Forelimb muscle (tissue), 1 donor: ENCODE measurements at places on chromosomes 1 and 21.

DNA sequence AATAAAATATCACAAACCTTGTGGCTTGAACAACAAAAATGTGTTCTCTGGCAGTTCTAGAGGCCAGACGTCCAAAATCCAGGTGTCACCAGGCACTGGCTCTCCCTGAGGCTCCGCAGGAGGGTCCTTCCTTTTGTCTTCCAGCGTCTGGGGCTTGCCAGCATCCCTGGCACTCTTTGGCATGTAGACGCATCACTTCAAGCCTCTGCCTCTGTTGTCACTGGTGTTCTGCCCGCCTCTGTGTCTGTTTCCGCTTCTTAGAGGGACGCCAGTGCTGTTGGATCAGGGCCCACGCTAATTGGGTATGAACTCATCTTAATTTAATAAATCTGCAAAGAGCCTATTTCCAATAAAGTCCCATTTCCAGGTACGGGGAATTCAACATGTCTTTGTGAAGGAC is 273.7 kb upstream of the C1orf174 start:
- DNase-seq: no peak

DNA sequence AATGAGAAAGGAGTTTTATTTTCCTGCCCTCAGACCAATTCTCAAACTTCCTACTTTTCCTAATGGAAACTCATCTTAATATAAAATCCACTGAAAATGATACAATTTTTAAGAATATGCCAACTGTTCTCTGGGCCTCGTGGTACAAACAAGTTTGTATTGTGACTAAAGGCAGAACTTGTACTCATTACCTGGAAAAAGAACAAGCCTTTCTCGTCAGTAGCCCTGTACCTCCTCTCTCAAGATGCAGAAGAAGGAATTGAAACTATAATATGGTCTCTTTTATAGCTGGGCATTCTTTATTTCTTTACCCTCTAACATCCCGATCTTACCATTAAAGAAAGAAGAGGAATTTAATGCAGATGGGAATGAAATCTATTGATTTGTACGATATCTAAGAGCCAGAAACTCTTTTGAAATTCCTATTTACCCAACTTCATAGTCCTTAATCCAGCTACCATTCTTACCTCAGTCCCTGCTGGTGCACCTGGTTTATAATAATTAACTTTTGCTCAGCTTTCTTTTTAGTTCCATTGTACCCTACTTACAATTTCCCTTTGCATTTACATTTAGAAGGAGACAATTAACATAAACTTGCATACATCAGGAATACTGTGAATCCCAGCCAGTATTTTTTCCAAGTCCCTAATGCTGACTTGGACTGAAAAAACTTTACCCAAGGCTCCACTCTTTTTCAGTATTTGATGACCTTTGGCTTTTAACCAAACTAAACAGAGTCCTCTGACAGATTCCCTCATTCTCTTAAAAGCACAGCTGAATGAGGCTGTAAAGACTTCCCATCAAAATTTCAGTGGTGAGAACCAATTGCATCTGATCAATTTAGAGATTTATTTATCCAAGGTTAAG is 1162.4 kb downstream of the BRINP3 start:
- no peak for DNase-seq

DNA sequence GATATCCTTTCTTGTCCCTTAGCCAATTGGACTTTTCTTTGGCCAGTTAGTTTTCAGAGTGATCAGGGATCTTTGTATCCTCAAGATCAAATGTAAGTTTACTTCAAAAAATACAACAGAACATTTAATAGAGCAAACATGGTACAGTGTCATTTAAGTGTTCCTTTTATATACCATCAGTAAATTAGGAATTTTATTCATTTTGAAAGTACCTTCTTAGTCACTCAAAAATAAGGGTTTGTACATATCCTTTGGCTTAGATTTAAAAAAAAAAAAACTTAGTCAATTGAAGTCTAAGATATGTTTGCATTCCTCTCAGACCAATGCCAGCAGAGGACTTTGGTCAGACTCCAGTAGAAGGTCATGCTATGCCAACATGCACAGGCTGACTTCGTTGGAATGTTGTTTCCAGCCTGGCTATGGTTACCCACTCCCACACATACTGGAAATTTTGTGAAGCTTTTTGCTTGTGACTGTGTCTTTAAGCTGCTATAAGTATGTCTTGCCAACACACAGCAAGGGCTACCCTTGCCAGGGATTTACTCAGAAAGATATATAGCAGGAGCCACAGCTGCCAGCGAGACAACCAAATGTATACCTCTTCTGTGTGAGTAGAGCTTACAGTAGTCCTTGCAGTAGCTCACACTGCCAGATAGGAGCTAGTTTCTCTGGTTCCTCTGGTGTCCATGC is 81.5 kb upstream of the LRIF1 start:
- no peak for DNase-seq

DNA sequence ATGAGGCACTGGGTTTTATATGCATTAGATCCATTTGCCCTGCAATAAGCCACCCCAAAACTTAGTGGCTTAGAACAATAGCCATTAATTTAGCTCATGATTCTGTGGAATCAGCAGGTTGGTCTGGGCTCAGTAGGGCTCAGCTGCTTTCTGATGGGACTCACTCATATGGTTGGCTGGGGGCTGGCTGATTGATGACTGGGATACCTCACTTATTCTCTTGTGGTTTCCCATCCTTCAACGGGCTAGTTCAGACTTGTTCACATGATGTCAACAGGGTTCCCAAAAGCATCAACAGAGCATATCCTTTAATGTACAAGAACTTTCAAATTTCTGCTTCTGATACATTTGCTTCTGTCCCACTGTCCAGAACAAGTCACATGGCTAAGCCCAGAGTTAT is 43.2 kb downstream of the DNM3 start:
- DNase-seq: no peak

GRCh38 chr21:32858628-32859027 is 87.1 kb upstream of the PAXBP1 start:
- no peak for DNase-seq

DNA sequence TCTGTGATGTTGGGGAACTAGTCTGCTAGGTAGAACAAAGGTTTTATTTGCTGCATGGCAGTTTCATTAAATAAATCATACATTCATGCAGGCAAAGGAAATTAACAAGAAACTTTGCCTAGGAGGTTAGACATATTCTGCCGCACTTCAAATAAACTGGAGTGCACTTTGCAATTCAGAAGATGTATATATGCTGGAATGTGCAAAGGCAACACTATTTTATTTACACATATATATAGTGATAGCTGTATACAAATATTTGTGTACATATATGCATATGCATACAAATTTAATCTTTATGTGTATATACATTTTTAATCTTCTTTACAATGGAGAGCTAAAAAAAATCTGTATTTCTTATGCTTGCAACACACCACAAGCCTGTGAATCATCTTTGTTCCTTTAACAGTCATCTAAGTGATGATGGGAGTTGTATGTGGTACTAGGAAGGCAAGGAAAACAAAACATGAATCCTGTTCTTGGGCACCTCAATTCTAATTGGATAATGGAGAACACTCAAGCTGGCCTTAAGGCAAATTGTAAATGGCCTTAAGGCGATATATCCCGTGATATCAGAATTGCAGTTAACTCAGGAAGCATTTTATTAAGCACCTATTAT is 605.8 kb upstream of the CAMK1G start:
- no peak for DNase-seq

DNA sequence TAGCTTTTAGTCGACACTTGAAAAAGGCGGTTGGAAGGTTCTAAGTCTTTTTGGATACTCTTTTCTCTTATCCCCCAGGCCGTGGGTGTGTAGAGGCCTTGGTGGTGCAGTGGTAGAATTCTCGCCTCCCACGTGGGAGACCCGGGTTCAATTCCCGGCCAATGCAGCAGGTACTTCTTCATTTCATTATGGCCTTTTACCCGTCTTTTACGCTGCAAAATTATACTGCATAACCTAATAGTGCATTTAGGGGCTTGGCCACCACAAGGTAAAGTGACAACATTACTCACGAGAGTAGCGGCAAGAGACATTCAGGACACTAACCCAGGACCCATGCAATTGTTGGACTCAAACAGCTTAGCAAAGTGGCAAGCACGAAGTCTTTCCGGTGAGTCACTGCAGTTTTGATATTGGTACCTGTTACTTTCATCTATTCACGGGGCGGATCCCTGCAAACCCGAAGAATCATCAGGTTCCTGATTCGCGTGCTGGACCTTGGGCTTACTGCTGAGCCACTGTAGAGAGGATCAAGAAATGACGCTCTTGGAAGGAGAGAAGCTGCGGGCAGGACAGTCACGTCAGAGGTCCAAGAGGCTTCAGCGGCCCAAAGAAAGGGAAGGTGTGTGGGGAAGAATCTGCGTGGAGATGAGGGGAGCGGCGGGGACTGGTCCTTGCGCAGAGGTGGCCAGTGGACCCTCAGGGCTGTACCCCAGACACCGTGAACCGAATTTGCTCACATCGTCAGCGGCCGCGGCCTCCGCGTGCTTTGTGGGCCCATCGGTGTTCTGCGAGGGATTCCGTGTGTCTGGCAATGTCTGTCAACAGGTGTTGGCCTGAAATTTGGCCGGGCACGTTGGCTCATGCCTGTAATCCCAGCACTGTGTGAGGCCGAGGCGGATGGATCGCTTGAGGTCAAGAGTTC is 12.9 kb upstream of the RNU1-4 start:
- no peak for DNase-seq

DNA sequence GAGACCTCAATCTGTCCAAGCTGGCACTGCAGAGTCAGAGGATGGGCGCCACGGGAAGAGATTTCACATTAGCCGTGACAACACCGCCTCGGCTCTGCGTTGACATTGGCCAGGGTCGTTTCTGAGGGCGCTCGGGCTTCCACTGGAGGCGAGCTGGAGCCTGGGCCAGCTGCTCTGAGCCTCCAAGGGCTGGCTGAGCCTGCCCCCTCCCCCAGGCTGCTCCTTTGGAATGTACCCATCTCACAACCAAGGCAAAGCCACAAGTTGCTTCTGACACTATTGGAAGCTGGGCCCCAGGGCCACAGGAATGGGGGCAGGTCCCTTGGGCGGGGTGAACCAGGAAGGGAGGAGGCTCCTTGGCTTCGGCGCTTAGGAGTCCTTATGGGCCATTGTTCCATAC is 12.7 kb downstream of the GPR3 start:
- DNase-seq: no peak

DNA sequence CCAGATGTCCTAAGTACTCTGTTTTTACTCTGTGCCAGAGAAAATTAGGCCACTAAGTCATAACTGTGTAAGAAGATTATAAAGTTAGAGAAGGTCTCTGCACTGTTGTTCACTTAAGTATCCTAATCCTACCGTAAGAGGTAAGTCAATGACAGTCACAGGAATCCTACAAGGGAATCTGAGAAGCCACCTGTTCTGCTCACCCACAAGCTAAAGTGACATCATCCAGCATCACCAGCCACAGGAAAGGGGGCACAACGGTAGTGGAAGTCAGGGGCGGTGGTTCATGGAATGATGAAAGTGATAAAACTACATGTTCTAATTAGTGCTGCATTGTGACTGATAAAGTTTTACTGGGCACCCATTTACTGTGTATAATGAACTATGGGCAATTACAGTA is 92.7 kb downstream of the PLD5 start:
- no peak for DNase-seq

DNA sequence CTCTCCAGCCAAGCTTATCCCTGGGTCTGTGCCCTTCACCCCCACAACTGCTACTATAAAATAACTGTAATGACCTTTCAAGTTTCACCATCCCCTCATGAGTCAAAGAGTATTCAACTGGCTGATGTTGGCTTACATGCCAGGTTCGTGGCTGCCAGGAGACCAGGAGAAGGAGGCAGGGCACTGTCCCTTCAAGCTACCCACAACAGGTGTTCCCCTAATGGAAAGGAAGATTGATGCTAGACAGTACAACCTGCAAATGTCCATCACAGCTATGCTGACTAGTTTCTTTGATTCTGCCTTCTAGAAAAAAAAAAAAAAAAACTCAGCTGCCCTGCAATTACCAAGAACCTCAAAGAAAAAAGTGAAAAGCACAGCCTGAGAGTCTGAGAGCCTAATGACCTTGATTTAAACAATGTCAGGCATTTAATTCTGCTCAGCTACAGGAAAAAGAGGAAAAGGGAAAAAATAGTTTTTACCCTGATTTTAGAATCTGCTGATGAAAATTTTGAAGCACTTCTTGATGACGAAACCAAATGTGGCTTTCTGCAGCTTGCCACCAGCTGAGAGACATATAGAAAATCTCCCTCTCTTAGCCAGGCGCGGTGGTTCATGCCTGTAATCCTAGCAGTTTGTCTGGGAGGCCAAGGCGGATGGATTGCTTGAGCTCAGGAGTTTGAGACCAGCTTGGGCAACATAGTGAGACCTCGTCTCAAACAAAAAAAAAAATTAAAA is 82.7 kb upstream of the ROR1 start:
- no peak for DNase-seq

- no peak for DNase-seq
Observed at GRCh38 chr1:24699628-24700027, 45.6 kb upstream of the CLIC4 start.

- DNase-seq: no peak
Observed at GRCh38 chr1:83554174-83554573, 444.8 kb downstream of the TTLL7 start.

- DNase-seq: no peak
Observed at GRCh38 chr1:50110656-50111055, 1.9 kb downstream of the ELAVL4 start.

DNA sequence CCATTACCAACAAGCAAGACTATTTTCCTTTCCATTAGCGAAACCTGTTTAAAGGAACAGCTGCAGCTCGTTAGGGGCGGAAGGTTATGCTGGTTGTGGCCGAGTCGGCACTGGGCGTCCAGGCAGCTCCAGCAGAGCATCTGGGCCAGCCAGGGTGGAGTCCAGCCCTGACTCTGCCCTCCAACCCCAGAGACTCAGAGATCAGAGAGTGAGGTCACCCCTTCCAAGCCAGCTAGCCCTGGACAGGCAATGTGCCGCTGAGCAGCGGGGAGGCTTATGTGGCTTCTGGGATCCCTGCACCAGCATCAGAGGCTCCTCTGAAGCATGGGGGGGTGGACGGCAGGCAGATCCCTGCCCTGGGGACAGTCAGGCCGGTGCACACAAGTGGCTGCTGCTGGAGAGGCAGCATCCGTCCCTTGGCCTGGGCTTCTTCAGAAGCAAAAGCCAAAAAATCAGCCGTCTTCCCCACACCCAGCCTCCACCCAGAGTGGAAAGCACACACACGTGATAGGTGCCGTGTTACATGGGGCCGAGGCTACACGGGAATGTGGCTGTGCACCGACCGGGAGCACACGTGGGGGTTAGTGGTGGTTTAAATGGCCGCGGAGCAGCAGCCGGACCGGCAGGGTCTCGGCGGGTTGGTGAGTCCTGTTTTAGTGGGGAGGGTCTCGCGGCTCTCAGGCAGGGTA is 30.1 kb downstream of the SLC66A1 start:
- no peak for DNase-seq

- no peak for DNase-seq
Observed at GRCh38 chr1:68969441-68969840, 472.6 kb upstream of the DEPDC1 start.

DNA sequence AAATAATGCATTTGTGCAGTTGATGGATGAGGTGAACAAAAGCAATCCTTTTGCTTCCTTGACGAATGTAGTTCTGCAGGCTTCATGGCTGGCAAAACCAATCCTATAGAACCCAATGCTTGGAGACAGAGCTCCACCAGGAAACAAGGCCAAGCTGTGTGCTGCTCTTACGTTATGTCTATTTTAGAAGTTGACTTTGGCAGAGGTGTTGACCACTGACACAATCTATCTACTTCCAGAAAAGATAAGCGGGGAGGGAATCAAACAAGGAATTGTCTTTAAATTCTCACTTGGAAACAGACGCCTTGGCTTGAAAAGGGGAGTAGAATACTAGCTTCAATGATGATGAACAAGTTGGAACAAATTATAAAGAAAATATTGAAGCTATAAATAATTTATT is 211.2 kb downstream of the SETD4 start:
- no peak for DNase-seq
